ENCODE measurements at places on chromosomes 11 and 22. TPM values are rescaled to one million over a fixed set of nuclear protein-coding genes. Genes with fewer than 3 reads are reported as not detected.

The RIMBP3B gene
- 0.26 TPM for total RNA-seq

The PLAAT5 gene
- total RNA-seq, result not detected

The ASCL2 gene
- total RNA-seq, result not detected

The PATE4 gene
- not detected for total RNA-seq

The LRRN4CL gene
- 1.9 TPM for total RNA-seq

The MB gene
- not detected for total RNA-seq

The POU2AF2 gene
- not detected for total RNA-seq

The NOX4 gene
- total RNA-seq, result 5.8 TPM

The SNX32 gene
- not detected for total RNA-seq

The UVRAG gene
- 10.7 TPM for total RNA-seq

The ALX4 gene
- 0.02 TPM for total RNA-seq

The TMEM191B gene
- 1.2 TPM for total RNA-seq

DNA sequence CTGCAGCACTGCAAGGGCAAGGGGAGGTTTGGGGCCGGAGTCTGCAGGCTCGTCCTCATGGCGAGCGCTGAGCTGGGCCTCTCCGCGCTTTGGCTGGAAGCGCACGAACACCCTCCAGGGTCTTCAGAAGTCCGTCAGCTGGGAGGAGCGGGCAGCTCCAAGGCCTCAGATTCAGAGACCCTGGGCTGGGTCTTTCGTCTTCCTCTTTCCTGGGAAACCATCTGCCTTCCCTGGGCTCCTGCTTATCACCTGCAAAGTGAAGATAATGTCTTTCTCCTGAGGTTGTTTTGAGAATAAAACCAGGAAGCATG is 525.6 kb downstream of the BRD1 start:
- peaks cover 2% of the 10 kb centered on the region for H3K27me3 ChIP-seq
- H3K27ac ChIP-seq, result no peak overlapping the region
- no peaks in the 10 kb centered on the region for H3K4me1 ChIP-seq
- no peak overlapping the region for H3K4me3 ChIP-seq
- peaks cover 14% of the 10 kb centered on the region for H3K36me3 ChIP-seq

GRCh38 chr11:116519499-116519898 is 253.3 kb downstream of the BUD13 start:
- no peak overlapping the region for H3K4me3 ChIP-seq
- H3K27ac ChIP-seq, result no peak overlapping the region
- no peaks in the 10 kb centered on the region for H3K4me1 ChIP-seq
- no peak for DNase-seq
- peaks cover 4% of the 10 kb centered on the region for H3K27me3 ChIP-seq

DNA sequence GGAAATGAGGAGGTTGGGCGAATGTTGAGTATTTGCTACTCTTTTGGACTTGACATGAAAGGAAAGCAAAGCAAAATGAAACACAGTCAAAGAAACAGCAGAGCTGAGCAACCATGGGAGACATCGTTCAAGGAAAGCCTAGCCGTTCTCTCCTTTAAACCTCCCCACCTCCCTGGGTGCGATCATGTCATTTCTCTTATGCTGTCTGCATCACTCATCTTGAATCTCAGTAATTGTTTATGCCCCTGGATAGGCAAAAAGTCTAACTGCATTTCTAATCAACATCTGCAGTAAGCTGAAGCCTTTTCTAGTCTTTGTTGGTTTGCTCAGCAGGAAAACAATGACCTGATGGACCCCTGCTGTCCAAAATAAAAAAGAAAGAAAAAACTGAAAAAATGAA is 107.0 kb downstream of the MSANTD4 start:
- H3K4me1 ChIP-seq, result no peaks in the 10 kb centered on the region
- DNase-seq, result no peak
- H3K4me3 ChIP-seq, result no peak overlapping the region
- H3K27ac ChIP-seq, result no peak overlapping the region
- no peaks in the 10 kb centered on the region for H3K27me3 ChIP-seq

- no peak overlapping the region for H3K4me3 ChIP-seq
- DNase-seq, result no peak
- no peak overlapping the region for H3K27ac ChIP-seq
- peaks cover 11% of the 10 kb centered on the region for H3K4me1 ChIP-seq
- peaks cover 47% of the 10 kb centered on the region for H3K27me3 ChIP-seq
Observed at GRCh38 chr11:64538501-64538951, 52.5 kb upstream of the SLC22A12 start.

DNA sequence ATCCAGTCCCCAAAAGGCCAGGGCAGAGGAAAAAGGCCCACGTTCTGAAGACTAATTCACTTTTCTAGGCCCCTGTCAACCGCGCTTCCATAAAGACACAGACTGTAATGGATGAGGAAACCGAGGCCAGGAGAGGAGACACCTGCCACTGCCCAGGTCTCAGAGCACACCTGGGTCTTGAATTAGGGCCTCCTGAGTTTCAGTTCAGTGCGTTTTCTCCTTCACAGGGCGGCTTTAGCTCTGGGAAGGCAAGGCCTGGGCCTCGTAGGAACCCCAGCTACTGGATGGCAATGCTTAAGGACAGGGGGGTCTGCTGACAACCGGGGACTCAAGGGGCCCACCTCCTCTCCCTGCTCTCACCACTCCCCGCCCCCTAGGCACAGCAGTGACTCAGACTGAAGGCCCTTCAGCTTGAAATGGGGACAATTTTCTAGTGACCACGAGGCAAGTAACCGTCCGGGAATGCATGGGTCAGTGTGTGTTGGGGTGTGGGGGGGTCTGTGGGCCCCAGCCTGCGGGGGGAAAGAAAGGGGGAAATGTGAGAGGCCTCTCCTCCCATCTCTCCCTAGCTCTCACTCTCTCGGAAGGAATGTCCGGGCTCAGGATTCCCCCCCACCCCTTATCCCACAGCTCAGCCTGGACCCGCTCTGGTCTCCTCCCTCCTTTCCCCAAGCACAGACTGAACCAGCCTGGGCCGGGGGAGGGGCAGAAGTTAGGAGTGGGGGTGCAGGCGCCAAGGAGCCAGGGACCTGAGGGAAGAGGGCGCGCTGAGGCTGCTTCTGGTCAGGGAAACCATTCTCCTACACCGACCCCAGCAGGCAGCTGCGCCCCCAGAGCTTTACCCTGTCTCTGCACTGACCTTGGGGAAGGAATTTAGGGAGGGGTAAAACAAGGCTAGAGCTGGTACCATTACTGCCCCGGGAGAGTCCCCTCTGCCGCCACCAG is 17.2 kb downstream of the CREB3L1 start:
- peak overlapping the region; percentile 81 for H3K4me3 ChIP-seq
- peak; percentile 97 for DNase-seq
- peaks cover 97% of the 10 kb centered on the region for H3K4me1 ChIP-seq
- peaks cover 9% of the 10 kb centered on the region for H3K27me3 ChIP-seq
- H3K36me3 ChIP-seq, result peaks cover 9% of the 10 kb centered on the region
- H3K27ac ChIP-seq, result peak overlapping the region; percentile 96

- peak overlapping the region; percentile 43 for H3K4me3 ChIP-seq
- no peaks in the 10 kb centered on the region for H3K27me3 ChIP-seq
- H3K36me3 ChIP-seq, result peaks cover 13% of the 10 kb centered on the region
- peaks cover 44% of the 10 kb centered on the region for H3K4me1 ChIP-seq
- H3K27ac ChIP-seq, result peak overlapping the region; percentile 80
Observed at GRCh38 chr11:36501236-36501635, 8.8 kb downstream of the TRAF6 start.

- peaks cover 5% of the 10 kb centered on the region for H3K36me3 ChIP-seq
- no peak overlapping the region for H3K4me3 ChIP-seq
- H3K27ac ChIP-seq, result no peak overlapping the region
Observed at GRCh38 chr22:33940741-33941140, 20.5 kb upstream of the LARGE1 start.

GRCh38 chr22:24144056-24144777 is 37.1 kb upstream of the SUSD2 start:
- H3K4me1 ChIP-seq, result peaks cover 61% of the 10 kb centered on the region
- no peak overlapping the region for H3K4me3 ChIP-seq
- no peaks in the 10 kb centered on the region for H3K36me3 ChIP-seq
- H3K27ac ChIP-seq, result no peak overlapping the region
- H3K27me3 ChIP-seq, result peaks cover 2% of the 10 kb centered on the region

GRCh38 chr11:126628790-126629621 is 273.5 kb downstream of the ST3GAL4 start:
- peaks cover 1% of the 10 kb centered on the region for H3K27me3 ChIP-seq
- H3K36me3 ChIP-seq, result peaks cover 6% of the 10 kb centered on the region
- peak overlapping the region; percentile 88 for H3K27ac ChIP-seq
- peak; percentile 83 for DNase-seq

DNA sequence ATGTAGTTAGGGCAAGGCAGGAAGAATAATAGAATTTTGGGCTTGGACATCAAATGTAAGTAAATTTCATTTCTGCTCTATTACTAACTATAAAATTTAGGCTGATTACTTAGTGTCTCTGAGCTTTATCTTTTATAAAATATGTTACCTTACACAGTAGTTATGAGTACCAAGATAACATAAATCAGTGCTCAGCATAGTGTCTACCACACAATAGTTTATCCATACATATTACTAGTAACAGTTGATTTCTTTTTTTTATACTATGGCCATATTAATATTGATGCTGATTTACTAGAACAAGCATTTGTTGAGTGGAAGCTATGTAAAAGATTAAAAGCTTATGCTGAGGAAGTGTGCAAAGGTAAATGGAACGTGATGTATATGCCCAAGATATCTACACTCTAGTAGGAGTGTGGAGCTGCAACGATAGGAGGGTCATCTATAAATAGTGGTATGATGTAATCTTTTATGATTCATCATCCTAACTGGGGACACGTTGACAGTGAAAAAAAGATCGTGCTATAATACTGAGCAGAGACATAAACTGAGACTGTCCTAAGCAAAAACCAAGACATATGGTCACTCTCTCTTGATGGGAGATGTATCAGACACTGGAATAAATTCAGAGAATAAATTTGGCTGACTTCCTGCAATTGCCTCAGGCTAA is 8.7 kb upstream of the SLC5A12 start:
- H3K27me3 ChIP-seq, result peaks cover 8% of the 10 kb centered on the region
- peaks cover 12% of the 10 kb centered on the region for H3K4me1 ChIP-seq
- H3K4me3 ChIP-seq, result no peak overlapping the region
- no peak overlapping the region for H3K27ac ChIP-seq
- no peaks in the 10 kb centered on the region for H3K36me3 ChIP-seq
- DNase-seq, result peak; percentile 7

DNA sequence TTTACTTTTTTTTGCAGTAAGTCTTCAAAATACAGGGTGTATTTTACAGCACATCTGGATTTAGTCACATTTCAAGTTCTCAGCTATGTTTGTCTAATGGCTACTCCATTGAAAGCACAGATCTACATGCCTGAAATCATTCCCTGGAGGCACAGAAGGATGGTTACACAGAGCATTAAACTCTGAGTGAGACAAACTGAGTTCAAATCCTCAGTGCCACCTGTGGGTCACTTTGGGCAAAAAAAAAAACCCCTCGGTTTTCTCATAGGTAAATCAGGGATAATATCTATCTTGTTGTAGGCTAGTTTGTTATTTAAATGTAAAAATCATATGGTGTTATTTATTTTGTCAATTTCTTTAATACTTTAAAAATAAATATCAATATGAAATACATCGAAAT is 7.7 kb downstream of the ANKRD49 start:
- no peak for DNase-seq
- no peak overlapping the region for H3K4me3 ChIP-seq
- no peaks in the 10 kb centered on the region for H3K27me3 ChIP-seq
- H3K36me3 ChIP-seq, result no peaks in the 10 kb centered on the region
- H3K27ac ChIP-seq, result no peak overlapping the region

GRCh38 chr11:46894961-46895360 is 23.4 kb downstream of the LRP4 start:
- no peaks in the 10 kb centered on the region for H3K36me3 ChIP-seq
- H3K4me3 ChIP-seq, result no peak overlapping the region
- H3K27ac ChIP-seq, result no peak overlapping the region
- H3K4me1 ChIP-seq, result no peaks in the 10 kb centered on the region
- no peak for DNase-seq
- H3K27me3 ChIP-seq, result peaks cover 3% of the 10 kb centered on the region

GRCh38 chr11:8671193-8671612 is 11.3 kb downstream of the TRIM66 start:
- H3K36me3 ChIP-seq, result no peaks in the 10 kb centered on the region
- peak overlapping the region; percentile 98 for H3K27ac ChIP-seq
- no peaks in the 10 kb centered on the region for H3K27me3 ChIP-seq
- H3K4me3 ChIP-seq, result peak overlapping the region; percentile 67
- peaks cover 34% of the 10 kb centered on the region for H3K4me1 ChIP-seq

- H3K4me1 ChIP-seq, result no peaks in the 10 kb centered on the region
- peaks cover 34% of the 10 kb centered on the region for H3K36me3 ChIP-seq
- H3K27me3 ChIP-seq, result no peaks in the 10 kb centered on the region
- DNase-seq, result no peak
- peak overlapping the region; percentile 41 for H3K4me3 ChIP-seq
- H3K27ac ChIP-seq, result peak overlapping the region; percentile 96
Observed at GRCh38 chr22:45686004-45686403, 14.4 kb downstream of the ATXN10 start.

- DNase-seq, result no peak
- no peak overlapping the region for H3K4me3 ChIP-seq
- H3K36me3 ChIP-seq, result no peaks in the 10 kb centered on the region
- H3K27me3 ChIP-seq, result peaks cover 4% of the 10 kb centered on the region
- no peaks in the 10 kb centered on the region for H3K4me1 ChIP-seq
- H3K27ac ChIP-seq, result no peak overlapping the region
Observed at GRCh38 chr11:26632691-26633159, 60.7 kb upstream of the MUC15 start.

GRCh38 chr22:48948575-48949170 is 879.0 kb downstream of the BRD1 start:
- no peak overlapping the region for H3K27ac ChIP-seq
- H3K4me3 ChIP-seq, result no peak overlapping the region
- peaks cover 6% of the 10 kb centered on the region for H3K36me3 ChIP-seq
- no peaks in the 10 kb centered on the region for H3K27me3 ChIP-seq

- peaks cover 1% of the 10 kb centered on the region for H3K27me3 ChIP-seq
- no peak overlapping the region for H3K4me3 ChIP-seq
- peaks cover 4% of the 10 kb centered on the region for H3K36me3 ChIP-seq
- no peak for DNase-seq
- no peak overlapping the region for H3K27ac ChIP-seq
Observed at GRCh38 chr11:10476927-10477689, 22.0 kb downstream of the AMPD3 start.

GRCh38 chr11:34238966-34239365 is 118.8 kb downstream of the ABTB2 start:
- H3K36me3 ChIP-seq, result no peaks in the 10 kb centered on the region
- H3K27me3 ChIP-seq, result no peaks in the 10 kb centered on the region
- H3K4me1 ChIP-seq, result peaks cover 29% of the 10 kb centered on the region
- H3K4me3 ChIP-seq, result no peak overlapping the region
- H3K27ac ChIP-seq, result no peak overlapping the region

DNA sequence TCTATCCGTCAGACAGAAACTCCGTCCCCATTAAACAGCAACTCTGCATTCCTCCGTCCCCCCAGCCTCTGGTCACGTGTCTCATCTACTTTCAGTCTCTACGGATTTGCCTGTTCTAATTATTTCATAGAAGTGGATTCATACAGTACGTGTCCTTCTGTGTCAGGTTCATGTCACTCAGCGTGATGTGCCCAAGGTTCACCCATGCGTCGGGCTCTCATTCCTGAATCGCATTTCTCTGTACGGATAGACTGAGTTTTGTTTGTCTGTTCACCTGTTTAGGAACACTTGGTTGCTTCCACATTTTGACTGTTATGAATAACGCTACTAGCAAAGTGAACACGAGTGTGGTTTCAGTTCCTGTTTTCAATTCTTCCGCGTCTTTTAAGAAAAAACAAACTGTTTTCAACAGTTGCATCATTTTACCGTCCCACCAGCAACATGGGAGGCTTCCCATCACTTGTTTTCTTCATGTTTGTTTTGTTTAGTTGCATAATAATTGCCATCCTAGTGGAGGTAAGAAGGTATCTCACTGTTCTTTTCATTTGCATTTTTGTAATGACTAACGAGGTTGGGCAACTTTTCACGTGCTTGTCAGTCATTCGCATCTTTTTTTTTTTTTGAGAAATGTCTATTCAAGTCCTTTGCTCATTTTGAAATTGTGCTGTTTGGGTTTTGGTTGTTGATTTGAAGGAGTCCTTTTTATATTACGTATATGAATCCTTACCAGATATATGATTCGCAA is 8.9 kb upstream of the NLRP6 start:
- no peaks in the 10 kb centered on the region for H3K36me3 ChIP-seq
- no peaks in the 10 kb centered on the region for H3K4me1 ChIP-seq
